ENCODE measurements at places on chromosomes 7 and 10. TPM values are rescaled to one million over a fixed set of nuclear protein-coding genes. Genes with fewer than 3 reads are reported as not detected.

The CDK1 gene
- 2.4 TPM for total RNA-seq

The CALCR gene
- 0.16 TPM for total RNA-seq

The VWDE gene
- 2.6 TPM for total RNA-seq

The SHTN1 gene
- total RNA-seq: 17.1 TPM

The SPDYE11 gene
- total RNA-seq: not detected

The NAT16 gene
- not detected for total RNA-seq

The AP5Z1 gene
- 39.1 TPM for total RNA-seq

The DPYSL4 gene
- total RNA-seq: 2.1 TPM

The WEE2 gene
- not detected for total RNA-seq

The ITGA8 gene
- 58.6 TPM for total RNA-seq

The CREB5 gene
- 10.6 TPM for total RNA-seq

The DENND10 gene
- total RNA-seq: 31.9 TPM

The KCNIP2 gene
- total RNA-seq: 5.7 TPM

The EPHA1 gene
- 24.9 TPM for total RNA-seq

The ATOH7 gene
- total RNA-seq: not detected

DNA sequence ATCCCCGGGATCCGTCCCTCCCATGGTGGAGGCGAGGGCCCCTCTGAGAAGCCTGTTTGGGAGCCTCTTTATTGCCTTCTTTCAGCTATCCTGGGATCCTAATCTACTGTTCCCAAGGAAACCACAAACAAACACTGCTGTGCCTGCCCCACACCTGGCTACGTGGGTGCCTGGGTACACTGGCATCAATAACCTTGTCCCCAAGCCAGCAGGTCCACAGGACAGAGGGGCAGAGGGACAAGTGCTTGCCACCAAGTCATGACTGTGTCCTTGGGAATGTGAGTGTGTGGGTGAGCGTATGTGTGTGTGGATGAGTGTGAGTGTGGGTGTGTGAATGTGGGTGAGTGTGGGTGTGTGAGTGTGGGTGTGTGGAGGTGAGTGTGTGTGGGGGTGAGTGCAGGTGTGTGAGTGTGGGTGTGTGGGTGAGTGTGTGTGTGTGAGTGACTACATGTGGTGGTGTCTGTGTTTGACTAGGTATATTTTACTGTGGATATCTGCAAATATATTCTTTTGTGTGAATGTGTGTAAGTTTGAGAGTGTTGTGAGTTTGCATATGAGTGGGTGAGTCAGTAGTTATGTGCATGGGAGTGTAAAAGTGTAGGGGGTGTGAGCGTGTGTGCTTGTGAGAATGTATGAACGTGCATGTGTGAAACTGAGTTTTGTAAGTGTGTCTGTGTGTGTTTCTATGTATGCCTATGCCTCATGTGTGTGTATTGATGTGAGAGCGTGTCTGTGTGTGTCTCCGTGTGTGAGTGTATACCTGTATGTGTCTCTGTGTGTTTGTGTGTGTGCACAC, 96.1 kb downstream of the TNS3 start:
- DNase-seq: no peak

GRCh38 chr10:47396311-47396717, 12.2 kb upstream of the ZNF488 start:
- DNase-seq: no peak

DNA sequence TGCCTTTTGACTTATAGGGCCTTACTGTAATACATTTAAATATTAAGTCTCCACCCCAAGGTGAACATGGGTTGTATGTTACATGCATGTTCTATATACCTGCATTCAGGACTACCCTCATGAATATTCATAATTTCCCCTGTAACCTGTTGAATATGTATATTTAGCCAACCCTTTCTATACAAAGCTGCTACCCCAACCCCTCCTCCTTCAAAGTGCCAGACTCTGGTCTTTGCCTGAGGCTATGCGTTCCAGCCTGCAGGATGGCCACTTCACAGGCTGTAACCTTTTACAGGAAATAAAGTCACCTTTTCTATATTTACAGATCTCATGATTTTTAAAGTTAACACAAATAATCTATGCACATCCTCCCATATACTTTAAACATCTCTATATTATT, 10.1 kb upstream of the UNC5B start:
- DNase-seq: no peak

GRCh38 chr7:38524786-38525185, 106.4 kb downstream of the AMPH start:
- no peak for DNase-seq

DNA sequence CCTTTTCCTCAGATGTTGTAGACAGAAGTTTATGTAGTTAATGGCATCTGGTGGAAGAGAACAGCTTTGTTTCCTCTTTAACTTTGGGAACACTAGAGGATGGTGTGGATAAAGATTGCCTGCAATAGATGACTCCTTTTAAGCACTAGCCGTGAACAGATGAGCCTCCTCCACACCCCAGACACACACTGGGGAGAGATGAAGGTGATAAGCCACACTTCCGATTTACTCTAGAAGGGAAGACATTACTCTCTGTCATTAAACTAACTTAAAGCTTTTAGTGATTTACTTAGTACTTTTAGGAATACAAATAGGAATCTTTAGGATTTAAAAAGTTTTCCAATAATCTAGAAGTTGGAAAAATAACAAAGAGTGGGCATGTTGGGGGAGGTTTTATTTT, 6.8 kb downstream of the HSPA14 start:
- no peak for DNase-seq

- DNase-seq: no peak
Observed at GRCh38 chr10:89213191-89213808, 6.2 kb upstream of the CH25H start.

- DNase-seq: no peak
Observed at GRCh38 chr7:152120210-152120609, 94.7 kb downstream of the GALNT11 start.

DNA sequence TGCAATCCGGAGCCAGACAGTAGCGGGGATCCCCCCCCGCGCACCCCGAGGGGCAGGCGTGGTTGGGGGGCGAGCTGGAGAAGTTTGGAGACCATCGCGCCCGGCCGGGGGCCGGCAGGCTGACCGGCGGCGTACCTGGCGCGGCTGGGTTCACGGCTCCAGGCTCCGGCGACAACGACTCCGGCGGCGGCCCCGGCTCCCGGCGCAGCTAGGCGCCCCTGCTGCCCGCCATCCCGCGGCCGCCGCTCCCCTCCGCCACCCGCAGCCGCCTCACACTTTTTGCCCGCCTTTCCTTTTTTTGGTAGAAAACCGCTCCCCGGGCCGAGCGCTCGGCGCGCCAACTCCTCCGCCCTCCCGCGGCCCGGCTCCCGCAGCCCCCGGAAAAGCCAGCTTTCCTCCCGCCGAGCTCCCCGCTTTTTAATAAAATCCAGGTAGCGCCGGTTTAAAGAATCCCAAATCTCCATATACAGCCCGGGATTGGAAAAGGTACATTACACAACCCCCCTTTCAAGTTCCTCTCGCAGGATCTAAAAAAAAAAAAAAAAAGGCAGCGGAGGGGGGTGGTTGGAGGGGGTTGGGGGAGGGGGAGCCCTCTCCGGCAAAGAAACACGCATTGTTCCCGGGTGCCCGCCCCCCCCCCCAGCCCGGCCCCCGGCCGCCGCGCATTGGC, at the start of gene TNRC18:
TSS of gene TNRC18 (minus strand) at position 529 of the 670 bp plus-strand sequence. CDS start 2,588 bp downstream, outside the sequence.
- DNase-seq: peak; percentile 67

DNA sequence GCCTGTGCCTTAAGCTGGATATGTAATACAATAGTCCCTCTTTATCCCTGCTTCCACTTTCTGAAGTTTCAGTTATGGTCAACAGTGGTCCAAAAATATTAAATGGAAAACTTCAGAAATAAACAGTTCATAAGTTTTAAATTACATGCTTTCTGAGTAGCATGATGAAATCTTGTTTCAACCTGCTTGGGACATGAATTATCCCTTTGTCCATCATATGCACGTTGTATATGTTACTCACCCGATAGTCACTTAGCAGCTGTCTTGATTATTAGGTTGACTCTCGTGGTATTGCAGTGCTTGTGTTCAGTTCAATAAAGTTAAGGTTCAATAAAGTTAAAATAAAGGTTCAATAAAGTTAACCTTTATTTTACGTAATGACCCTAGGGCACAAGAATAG, 25.5 kb downstream of the C1GALT1 start:
- no peak for DNase-seq

DNA sequence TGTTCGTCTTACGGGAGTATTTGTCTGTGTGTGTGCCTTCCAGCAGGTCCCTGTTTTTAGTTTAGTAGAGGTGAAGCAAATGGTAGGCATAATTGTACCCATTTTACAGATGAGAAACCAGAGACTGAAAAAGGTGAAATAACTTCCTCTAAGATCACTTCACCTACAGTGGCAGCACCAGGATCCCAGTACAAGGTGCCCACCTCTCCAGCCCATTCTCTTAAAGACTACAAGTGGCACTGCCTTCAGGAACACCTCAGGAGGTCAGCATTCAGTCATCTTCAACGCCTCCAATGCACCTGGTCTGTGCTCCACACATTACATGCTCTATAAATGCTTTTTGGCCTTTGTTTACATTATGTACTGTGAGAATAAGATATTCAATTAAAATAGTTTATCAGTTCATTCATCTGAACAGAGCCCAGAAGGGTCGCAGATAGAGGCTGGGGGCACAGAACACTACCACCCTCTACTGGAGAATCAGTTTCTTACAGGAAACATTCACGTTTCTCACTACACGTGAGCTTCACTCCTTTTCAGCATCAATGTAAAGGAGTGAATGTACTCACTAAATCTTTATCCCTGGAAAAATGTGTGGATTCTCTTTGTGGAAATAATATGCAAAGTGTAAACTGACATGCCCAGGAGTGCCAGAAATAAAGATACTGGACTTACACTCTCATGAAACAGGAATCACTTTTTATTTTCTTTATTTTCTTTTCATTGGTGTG, 45.5 kb upstream of the ABLIM1 start:
- DNase-seq: no peak

DNA sequence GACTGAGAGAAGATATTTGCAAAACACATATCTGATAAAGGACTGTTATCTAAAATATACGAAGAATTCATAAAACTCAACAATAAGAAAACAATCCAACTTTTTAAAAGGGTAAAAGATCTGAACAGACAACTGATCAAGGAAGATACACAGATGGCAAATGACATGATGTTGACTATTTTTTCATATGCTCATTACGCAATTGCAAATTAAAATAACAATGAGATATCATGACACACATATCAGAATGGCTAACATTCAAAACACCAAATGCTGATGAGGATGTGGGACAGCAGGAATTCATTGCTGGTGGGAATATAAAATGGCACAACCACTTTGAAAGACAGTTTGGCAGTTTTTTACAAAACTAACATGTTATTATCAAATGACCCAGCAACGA, 8.9 kb downstream of the DENND11 start:
- DNase-seq: no peak

DNA sequence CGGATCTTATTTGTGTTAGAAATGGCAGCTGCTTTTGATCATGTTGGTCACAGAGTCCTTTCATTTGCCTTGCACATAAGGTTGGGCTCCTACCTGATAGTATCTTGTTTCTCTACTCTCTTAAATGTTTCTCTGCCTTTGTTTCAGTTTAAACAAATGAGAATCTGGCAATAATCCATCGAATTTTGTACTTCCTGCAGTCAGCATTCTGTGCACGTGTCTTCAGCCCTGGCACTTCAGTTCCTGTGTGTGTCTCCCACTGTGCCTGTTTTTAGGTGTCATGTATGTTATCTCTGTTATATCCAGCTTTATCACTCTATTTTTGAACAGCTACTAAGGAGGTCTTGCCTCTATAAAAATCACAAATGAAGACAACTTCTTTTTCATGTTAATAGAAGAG, 28.4 kb upstream of the PTER start:
- DNase-seq: no peak

DNA sequence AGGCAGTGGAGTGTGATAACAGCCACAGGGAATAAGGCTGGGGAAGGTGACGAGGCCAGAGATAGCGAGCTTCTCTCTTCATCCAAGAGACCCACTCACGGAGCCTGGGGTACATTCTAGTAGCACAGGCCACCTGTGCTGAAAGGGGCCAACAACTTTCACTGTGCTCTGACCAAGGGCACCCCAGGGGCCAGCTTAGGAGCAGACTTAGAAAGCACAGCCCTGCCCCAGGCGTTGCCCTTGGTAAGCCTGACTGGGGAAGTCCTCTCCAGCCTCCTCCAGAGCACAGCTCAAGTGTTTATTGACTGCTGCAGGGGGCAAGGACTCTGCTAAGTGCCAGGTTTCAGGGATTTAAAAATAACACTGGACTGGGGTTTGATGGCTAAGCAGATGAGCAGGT, 44.7 kb downstream of the EBF3 start:
- no peak for DNase-seq

GRCh38 chr7:23212841-23213240, 31.0 kb downstream of the NUP42 start:
- DNase-seq: no peak

- DNase-seq: no peak
Observed at GRCh38 chr10:110723224-110723891, 79.2 kb downstream of the RBM20 start.

DNA sequence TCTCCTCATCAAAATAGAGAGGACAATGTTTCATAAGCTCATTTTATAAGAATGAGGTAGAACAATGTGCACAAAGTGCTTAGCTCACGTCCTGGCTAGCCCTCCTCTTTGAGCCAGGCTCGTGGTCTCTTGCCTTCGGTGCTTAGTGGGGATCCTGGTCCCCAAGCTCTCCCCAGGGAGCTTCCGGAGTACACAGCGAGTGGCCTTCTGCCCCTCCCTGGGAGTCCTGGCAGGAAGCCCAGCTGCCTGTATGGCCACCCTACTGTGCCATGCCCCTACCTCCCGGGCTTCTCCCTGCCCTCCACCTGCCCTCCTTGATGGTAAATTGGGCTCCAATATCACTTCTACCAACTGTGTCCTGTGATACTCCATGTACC, 868 bp downstream of the MYO1G start:
- DNase-seq: no peak

DNA sequence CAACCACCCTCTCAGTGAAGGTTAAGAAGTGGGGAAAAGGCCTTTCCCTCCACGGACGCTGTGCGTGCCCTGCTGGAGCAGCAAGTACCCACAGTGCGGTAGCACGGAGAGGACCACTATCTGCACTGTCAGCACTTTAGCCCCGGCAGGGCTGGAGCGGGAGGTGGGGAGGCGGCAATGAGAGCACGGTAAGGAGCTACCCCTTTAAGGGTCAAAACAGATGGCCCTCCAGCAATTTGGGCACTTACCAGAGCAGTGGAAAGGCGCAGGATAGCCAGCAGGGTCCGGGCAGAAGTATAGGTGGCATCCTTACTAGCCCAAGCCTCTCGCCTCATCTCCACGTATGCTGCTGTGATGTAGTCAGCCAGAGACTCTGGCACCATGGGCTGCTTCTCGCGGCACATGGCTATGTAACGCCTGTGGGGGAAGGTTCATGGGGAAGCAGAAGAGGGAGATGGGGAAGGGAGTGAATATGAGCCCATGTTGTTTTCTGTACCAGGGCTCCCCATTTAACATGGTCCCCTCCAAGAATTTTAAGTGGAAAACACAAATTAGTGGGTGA, 5.2 kb downstream of the COPS6 start:
- no peak for DNase-seq

DNA sequence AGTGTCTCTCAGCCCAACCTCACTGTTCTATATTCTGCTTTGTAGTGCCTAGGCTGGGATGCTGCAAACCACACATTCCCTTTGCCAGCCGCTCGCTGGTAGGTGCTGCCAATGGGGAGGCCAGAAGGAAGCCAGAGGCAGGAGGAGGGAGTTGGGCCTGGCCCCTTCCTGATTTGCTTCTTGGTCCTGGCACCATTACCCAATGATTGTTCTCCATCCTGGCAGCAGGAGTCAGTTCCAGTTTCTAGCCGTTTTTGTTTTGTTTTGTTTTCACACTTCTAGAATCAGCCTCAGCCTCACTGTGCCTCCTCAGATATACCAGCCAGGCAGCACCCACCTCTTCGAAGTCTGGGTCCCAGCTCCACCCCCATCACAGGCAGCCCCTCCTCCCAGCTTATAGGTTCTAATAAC, 27.4 kb upstream of the LOXL4 start:
- DNase-seq: no peak

Measured in ureter (tissue), 1 donor.